Activated naive CD8-positive, alpha-beta T cell treated with anti-CD3 and anti-CD28 coated beads for 36 hours (primary cell): ENCODE measurements at places on chromosomes 16 and 17. TPM values are rescaled to one million over a fixed set of nuclear protein-coding genes. Genes with fewer than 3 reads are reported as not detected.

- no peak for DNase-seq
Observed at GRCh38 chr17:80844418-80844990, 147.1 kb upstream of the CHMP6 start.

GRCh38 chr17:10738521-10739258 lies 8.9 kb upstream of the TMEM220 start:
- DNase-seq, result no peak

DNA sequence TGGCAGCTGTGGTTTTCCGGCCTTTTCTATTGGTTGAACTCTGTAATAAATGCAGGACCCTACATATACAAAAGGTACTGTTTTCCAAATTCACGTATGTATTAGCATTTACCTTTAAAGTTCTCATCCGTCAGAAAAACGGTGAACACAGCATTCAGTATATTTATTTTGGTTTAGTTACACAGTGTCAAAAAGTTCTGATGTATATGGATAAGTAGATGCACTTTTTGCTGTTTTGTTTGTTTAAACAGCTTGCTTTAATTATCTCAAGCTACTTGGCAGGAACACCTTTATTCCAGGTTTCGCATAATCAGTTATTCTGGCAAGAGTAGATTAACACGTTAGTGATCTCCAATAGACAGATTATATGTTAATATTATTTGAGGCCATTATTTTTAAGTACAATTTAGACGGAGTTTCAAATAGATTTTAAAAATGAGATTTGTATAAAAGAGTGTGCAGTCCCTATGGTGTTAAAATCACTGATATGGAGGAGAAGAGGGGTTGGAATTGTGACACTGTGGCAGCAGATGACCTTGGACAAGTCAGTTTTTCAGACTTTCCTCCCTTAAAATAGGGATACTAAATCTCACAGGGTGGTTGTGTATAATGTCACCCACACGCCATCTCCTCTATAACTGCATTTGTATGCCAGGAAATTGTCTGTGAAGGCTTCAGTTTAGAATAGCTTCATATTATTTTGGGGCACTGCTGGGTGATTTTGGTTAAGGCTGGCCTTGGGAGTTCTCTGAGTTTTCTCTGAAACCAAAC lies 2.1 kb downstream of the HERPUD1 start:
- DNase-seq, result no peak

The KRTAP2-2 gene
- not detected for total RNA-seq

- DNase-seq, result no peak
Observed at GRCh38 chr16:58016840-58017446, 8.6 kb upstream of the MMP15 start.

DNA sequence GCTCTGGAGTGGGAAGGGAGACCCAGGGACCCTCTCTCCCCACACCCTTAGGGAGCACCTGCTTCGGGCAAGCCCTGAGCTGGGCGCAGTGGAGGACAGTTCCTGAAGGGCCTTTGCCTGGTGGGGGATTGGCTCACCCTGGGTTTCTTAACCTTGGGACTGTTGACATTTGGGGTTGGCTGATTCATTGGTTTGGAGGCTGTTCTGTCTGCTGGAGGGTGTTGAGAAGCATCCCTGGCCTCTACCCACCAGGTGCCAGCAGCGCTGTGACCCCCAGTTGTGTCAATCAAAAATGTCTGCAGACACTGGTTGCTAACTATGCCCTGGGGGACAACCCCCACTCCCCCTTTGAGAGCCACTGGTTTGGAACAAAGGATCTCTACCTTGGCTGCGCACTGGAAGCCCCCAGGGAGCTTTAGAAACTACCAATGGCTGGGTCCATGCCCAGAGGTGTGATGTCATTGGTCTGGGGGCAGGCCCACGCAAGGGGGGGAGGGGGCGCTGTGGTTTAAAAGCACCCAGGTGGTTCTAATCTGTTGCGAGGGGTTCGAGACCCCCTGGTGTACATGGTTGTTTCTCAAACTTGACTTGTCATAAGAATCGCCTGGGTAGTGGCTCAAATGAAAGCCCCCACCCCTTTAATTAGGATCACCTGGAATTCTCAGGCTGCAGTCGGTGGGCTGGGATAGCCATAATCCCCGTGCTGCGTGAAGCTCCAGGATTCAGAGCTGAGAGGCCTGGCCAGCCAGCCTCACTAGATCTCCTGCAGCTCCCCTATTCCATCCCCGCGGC lies 151.9 kb upstream of the GSE1 start:
- no peak for DNase-seq

DNA sequence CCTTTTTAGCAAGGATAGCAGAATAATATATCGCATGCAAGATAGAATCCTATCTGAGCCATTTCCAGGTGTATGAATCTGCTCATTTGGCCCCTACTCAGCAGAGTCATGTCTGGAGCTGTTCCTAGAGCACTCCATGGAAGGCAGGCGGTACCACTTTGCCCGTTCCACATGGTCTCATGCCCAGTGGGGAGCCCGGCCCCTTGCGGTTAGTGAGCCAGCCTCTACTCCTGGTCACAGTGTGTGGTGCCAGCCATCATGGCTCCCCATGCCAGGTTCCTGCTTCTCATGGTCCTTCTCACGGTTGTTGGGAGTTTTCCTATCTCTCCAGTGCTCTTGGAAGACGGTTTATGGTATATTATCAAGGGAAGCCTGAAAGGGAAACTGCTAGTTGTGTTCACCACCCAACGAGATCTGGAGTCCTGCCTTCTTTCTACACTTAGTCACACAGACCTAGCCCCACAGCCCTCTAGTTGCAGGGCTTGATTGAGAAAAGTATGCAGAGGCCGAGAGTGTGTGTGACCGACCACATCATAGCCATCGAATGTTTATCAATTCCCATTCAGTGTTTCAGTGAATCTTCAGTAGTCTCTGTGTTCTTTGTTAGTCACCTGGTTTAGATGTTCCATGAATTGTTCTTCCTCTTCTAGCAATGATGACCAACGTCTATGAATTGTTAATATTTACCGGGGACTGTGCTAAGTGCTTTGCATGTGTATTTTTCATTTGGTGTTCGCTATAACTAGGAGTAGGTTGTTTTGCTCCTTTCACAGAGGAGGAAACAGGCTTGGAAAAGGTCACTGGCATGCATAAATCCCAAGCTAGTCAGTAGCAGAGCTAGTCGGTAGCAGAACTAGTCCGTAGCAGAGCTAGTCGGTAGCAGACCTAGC lies 9.6 kb downstream of the JPT2 start:
- no peak for DNase-seq

DNA sequence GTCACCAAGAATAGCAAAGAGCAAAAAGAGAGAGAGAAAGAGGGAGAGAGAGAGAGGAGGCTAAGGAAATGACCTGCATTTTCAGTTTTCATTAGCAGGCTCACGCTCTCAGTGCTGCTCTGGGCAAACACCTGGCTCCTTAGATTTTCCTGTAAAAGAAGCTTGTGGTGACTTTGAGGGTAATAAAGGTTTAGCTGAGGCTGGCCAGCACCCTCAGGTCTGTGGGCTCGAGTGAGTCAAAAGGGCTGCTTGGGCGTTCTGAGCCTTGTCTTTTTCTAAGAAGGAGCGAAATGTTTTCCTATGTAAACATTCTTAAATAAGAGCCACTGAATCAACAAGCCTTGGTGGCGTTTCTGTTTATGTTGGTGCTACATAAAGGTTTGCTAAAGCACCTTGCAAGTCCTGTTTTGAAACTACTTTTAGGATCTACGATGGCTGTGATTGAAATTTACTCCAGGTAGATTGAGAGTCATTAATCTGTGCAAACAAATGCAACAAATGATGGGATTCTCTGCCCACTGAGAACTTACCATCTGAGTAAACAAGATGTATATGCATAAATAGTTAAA lies 38.8 kb downstream of the SHISA6 start:
- no peak for DNase-seq

GRCh38 chr16:67923414-67924116 lies 8.1 kb downstream of the CTRL start:
- DNase-seq, result no peak

The ZNF207 gene
- total RNA-seq, result 214 TPM

The TMEM100 gene
- not detected for total RNA-seq

DNA sequence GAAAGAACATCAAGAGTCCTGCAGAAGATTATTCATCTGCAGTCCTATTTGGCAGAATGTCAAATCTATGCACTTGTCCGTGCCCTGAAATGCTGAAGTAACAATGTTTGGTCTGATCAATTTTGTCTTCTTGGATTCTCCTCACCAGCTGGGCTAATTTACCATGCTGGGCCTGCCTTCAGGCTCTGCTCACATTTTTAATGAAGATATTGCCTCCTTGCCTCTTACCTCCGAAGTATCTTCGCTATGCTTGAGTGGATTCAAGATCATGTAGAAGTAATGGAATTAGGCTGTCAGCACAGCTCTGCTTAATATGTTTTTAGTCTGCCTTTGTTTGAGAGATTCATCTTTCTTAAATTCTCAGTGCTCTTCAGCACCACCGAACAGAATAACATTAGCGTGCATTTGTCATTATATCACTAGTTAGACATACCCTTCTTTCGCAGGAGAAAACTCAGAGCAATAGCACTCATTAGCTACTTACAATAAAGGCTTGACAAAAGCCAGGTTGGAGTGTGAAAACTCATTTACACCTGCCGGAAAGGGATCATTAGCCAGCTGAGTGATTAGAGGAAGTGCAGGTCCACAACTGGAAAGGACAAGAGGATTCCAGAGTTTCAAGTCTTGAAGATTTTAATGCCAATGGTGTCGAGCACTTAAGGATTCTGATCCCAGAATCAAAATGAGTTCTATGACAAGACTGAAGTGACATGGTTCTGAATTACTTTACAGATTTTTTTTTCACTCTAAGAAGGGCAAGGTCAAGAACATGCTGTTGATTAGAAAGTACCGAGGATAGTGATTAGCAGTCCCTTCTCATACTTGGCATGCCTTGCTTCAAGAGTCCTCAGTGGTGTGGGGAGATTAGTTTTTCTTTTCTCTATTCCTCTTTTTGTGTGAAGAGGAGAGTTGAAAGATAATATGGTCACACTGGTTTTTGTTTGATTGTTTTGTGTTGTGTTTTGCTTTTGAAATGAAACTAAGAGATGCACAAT lies 405.6 kb upstream of the TOM1L1 start:
- no peak for DNase-seq

GRCh38 chr17:19464031-19465026 lies 53.3 kb downstream of the RNF112 start:
- DNase-seq, result no peak
